Activated CD8-positive, alpha-beta T cell treated with anti-CD3 and anti-CD28 coated beads for 36 hours (primary cell): ENCODE measurements at places on chromosomes 3 and 15. TPM values are rescaled to one million over a fixed set of nuclear protein-coding genes. Genes with fewer than 3 reads are reported as not detected.

GRCh38 chr3:136893848-136894443 lies 31.9 kb downstream of the NCK1 start:
- peaks cover 63% of the 10 kb centered on the region for H3K4me1 ChIP-seq
- no peak for DNase-seq
- peaks cover 46% of the 10 kb centered on the region for H3K36me3 ChIP-seq
- no peaks in the 10 kb centered on the region for H3K27me3 ChIP-seq
- no peak overlapping the region for H3K4me3 ChIP-seq

DNA sequence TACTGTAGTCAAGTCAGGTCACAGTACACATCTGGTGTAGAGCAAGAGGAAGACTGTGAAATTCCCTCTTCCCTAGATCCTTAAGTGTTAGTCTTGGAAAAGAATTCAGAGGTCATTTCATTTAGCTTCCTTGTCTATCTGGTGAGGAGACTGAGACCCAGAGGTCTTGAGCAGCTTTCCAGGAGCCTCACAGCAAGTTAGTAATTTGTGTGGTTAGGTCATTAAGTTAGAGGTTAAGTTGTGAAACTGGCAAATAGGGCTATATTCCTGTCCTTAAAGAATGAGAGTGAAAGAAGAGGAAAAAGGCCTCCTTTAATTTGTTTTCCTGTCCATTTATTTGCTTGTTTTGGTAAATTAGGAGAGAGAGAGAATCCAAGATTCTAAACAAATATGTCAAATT lies 9.0 kb downstream of the PODXL2 start:
- no peak for DNase-seq
- no peak overlapping the region for H3K27ac ChIP-seq
- H3K27me3 ChIP-seq, result peaks cover 5% of the 10 kb centered on the region
- no peak overlapping the region for H3K4me3 ChIP-seq
- H3K36me3 ChIP-seq, result no peaks in the 10 kb centered on the region

- H3K4me3 ChIP-seq, result no peak overlapping the region
- H3K4me1 ChIP-seq, result no peaks in the 10 kb centered on the region
- H3K27ac ChIP-seq, result no peak overlapping the region
- no peak for DNase-seq
- no peaks in the 10 kb centered on the region for H3K36me3 ChIP-seq
- H3K27me3 ChIP-seq, result no peaks in the 10 kb centered on the region
These were observed 524.3 kb downstream of the UNC13C start for GRCh38 chr15:54502416-54503075.

DNA sequence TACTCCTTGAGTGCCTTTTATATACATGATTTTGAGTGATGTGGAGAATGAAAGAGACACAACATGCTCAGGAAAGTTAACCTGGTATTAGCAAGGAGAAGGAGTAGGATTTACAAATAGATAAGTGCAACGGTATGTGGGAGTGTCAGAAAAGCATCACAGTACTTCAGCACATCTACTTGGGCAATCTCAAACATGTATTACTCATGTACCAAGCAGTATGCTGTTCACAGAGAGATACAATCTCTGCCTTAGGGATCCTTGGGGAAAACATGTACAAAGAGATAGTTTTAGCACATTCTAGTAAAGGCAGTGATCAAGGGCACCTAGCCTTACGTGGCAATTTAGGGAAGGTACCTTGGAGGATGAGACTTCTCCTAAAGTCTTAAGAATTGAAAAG lies 146.5 kb downstream of the FILIP1L start:
- peaks cover 12% of the 10 kb centered on the region for H3K36me3 ChIP-seq
- no peak overlapping the region for H3K4me3 ChIP-seq
- no peaks in the 10 kb centered on the region for H3K27me3 ChIP-seq
- no peak for DNase-seq

GRCh38 chr3:14525685-14526631 lies 14.2 kb downstream of the GRIP2 start:
- H3K36me3 ChIP-seq, result no peaks in the 10 kb centered on the region
- no peaks in the 10 kb centered on the region for H3K4me1 ChIP-seq
- no peak for DNase-seq

DNA sequence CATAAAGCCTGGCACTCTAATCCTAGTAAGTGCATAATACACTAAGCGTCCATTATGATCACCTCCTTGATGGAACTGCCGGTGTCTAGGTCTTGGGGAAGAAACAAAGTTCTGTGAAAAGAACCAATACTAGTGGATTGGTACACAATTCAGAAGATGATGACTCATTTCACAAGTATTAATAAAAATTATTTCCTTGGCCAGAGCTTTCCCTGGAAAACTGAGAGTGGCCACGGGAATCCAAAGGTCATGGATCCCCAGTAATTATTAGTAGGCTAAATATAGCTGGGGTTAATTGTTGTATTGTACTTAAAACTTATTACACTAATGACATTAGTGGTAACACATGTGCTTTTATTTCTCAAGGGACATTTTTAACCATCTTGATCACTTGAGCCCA lies 808.0 kb upstream of the NR2F2 start:
- no peaks in the 10 kb centered on the region for H3K4me1 ChIP-seq
- no peak overlapping the region for H3K4me3 ChIP-seq
- H3K27ac ChIP-seq, result no peak overlapping the region
- no peaks in the 10 kb centered on the region for H3K36me3 ChIP-seq
- peaks cover 6% of the 10 kb centered on the region for H3K27me3 ChIP-seq
- DNase-seq, result no peak

DNA sequence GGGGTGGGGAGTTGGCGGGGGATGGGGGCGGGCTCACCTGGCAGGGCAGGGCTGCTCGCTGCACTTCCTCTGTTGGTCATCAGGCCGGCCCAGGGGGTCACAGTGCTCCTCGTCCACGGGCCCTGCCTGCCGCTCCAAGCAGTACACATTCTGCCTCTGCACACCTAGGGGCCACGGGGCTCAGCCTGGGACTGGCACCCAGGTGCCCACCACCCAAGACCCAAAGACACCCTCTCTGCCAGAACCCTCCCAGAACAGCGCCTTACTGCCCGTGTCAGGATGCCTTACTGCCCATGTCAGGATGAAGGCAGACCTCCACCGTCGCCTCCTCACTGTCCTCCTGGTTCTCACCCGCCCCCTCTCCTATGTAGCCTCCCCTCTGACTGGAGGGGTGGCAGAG lies 43.2 kb downstream of the ADAMTS7 start:
- H3K4me3 ChIP-seq, result no peak overlapping the region
- H3K27me3 ChIP-seq, result no peaks in the 10 kb centered on the region
- no peaks in the 10 kb centered on the region for H3K36me3 ChIP-seq

GRCh38 chr3:34024447-34025240 lies 226.2 kb downstream of the PDCD6IP start:
- H3K27ac ChIP-seq, result no peak overlapping the region
- no peak for DNase-seq
- no peak overlapping the region for H3K4me3 ChIP-seq
- no peaks in the 10 kb centered on the region for H3K27me3 ChIP-seq
- no peaks in the 10 kb centered on the region for H3K36me3 ChIP-seq

DNA sequence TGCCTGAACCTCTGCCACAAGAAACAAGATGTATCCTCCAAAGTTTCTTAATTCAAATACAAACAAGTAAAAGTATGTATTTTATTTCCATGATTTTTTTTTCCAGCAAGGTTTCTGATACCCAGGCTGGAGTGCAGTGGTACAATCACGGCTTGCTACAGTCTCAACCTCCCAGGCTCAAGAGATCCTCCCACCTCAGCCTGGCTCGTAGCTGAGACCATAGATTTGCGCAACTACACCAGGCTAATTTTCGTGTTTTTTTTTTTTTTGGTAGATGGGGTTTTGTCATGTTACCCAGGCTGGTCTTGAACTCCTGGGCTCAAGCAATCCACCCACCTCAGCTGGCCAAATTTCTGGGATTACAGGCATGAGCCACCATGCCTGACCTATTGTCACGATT lies 12.2 kb upstream of the VEPH1 start:
- H3K4me1 ChIP-seq, result no peaks in the 10 kb centered on the region
- no peaks in the 10 kb centered on the region for H3K27me3 ChIP-seq
- no peak overlapping the region for H3K4me3 ChIP-seq
- no peak for DNase-seq
- H3K36me3 ChIP-seq, result no peaks in the 10 kb centered on the region
- no peak overlapping the region for H3K27ac ChIP-seq

GRCh38 chr3:11260460-11260859 lies 11.7 kb upstream of the ATG7 start:
- no peaks in the 10 kb centered on the region for H3K4me1 ChIP-seq
- H3K27me3 ChIP-seq, result peaks cover 9% of the 10 kb centered on the region
- H3K27ac ChIP-seq, result no peak overlapping the region
- no peak for DNase-seq

GRCh38 chr3:187742351-187743171 lies 2.7 kb downstream of the BCL6 start:
- H3K4me3 ChIP-seq, result peak overlapping the region; percentile 93
- H3K27me3 ChIP-seq, result no peaks in the 10 kb centered on the region
- peaks cover 36% of the 10 kb centered on the region for H3K4me1 ChIP-seq

GRCh38 chr3:70992131-70992530 lies 591.4 kb downstream of the FOXP1 start:
- peak overlapping the region; percentile 47 for H3K27ac ChIP-seq
- no peak overlapping the region for H3K4me3 ChIP-seq
- no peak for DNase-seq
- H3K36me3 ChIP-seq, result peaks cover 80% of the 10 kb centered on the region
- no peaks in the 10 kb centered on the region for H3K27me3 ChIP-seq
- H3K4me1 ChIP-seq, result peaks cover 60% of the 10 kb centered on the region

DNA sequence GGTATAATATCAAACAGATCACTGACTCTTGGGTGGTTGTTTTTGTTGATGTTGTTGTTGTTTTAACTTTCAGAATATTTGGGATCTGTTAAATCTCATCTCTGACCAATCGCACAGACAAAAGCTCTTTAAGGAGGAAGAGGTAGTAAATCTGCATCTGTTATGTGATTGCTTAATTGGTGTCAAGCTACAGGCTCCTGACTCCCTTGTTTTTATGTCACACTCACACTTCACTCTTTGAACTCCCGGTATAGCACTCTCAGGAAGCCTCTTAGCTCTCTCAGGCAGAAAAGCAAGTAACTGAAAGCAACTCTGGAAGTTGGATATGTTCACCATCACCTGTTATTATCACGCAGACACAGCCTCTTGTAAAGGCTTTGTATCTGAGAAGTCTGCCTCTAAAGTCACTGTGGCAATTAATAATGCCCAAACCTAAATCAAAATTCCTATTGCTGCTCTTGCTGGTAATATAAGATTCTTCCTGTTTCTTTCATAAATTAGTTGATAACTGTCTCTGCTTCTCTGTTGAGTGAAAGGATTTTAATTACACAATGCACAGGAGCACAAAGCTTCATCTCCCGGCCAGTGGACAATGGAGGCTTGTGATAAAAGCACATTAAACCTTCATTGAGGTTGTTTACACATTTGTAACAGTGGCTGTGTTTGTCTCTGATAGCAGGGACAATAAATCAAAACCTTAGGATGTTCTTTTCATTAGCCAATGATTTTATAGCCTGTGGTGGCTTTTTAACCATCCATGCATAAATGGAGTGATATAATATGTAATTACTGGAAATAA lies 576.7 kb downstream of the MFSD1 start:
- H3K27me3 ChIP-seq, result no peaks in the 10 kb centered on the region
- DNase-seq, result no peak
- H3K4me1 ChIP-seq, result no peaks in the 10 kb centered on the region
- no peak overlapping the region for H3K27ac ChIP-seq

DNA sequence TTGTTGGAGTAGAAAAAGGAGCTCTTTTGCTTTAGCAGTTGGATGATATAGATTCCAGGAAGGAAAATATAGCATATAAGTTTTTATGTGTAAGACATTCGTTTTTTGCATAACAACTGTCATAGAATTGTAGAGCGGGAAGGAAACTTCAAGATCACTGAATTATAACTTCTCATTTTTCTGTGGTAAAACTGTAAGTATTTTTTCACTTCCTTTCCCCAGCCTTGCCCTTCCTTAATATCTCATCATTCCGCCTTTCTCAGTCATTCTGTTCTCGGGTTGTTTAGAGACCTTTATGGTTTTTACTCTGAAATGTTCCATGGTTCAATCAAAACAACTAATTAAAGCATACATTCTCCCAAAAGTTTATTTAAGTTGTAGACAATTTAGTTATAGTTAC lies 1.1 kb downstream of the EAF2 start:
- peak overlapping the region; percentile 85 for H3K4me3 ChIP-seq
- H3K4me1 ChIP-seq, result peaks cover 40% of the 10 kb centered on the region
- DNase-seq, result no peak
- peak overlapping the region; percentile 15 for H3K27ac ChIP-seq
- H3K36me3 ChIP-seq, result peaks cover 32% of the 10 kb centered on the region
- H3K27me3 ChIP-seq, result no peaks in the 10 kb centered on the region

GRCh38 chr15:66893294-66893693 lies 172.1 kb upstream of the SMAD3 start:
- H3K36me3 ChIP-seq, result no peaks in the 10 kb centered on the region
- H3K27me3 ChIP-seq, result peaks cover 1% of the 10 kb centered on the region
- no peak for DNase-seq
- no peak overlapping the region for H3K27ac ChIP-seq
- no peaks in the 10 kb centered on the region for H3K4me1 ChIP-seq

DNA sequence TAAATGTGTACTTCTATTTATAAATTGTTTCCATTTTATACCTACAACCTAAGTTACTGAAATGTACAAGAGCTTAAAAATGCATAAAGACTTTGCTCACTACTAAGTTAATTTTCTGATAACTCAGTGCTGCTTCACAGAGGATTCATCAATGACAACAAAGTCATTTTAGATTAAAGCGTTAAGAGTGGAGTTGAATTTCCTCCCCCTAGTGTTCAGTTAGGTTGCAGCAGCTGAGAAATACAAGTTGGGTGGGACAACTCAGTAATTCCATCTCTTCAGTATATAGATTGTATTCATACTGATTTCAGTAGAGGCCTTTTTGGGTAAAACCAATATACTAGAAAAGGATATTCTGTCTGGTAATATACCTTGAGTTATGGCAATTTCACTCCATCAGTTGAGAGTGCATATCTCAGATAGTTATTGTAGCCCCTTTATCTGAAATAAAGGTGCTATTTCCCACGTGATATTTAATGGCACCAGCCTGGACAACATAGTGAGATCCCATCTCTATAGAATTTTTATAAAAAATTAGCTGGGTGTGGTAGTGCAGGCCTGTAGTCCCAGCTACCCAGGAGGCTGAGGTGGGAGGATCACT lies 6.9 kb upstream of the RPL35A start:
- DNase-seq, result peak; percentile 46
- no peaks in the 10 kb centered on the region for H3K36me3 ChIP-seq
- no peaks in the 10 kb centered on the region for H3K27me3 ChIP-seq

DNA sequence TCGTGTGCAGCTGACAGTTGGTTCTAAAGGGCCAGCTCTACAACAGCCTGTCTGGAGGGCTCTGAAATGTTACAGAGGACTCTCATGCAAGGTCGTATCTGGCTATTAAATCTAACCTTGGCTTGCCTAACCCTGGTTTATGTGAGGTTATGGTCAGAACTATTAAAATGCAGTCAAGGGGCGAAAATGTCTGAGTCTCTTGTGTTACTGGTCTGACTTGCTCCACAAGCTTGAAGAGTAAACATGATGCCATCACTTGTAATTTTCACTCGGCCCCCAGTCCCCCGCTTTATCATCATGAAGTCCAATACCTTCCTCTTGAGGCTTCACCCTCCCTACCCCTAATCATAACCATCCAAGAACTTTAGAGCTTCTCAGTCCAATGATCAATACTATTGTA lies 9.4 kb downstream of the ENTPD3 start:
- H3K4me1 ChIP-seq, result no peaks in the 10 kb centered on the region
- no peak for DNase-seq
- no peaks in the 10 kb centered on the region for H3K36me3 ChIP-seq
- H3K4me3 ChIP-seq, result no peak overlapping the region
- H3K27me3 ChIP-seq, result peaks cover 3% of the 10 kb centered on the region

Gene TERC
- total RNA-seq, result 29.0 TPM

Gene EPHB1
- 0.78 TPM for total RNA-seq

Gene TRH
- total RNA-seq, result not detected

Gene LIPH
- total RNA-seq, result not detected

Gene SLC2A2
- not detected for total RNA-seq

Gene MRPL47
- 57.7 TPM for total RNA-seq
